ENCODE measurements at places on chromosomes 2 and 18. TPM values are rescaled to one million over a fixed set of nuclear protein-coding genes. Genes with fewer than 3 reads are reported as not detected.
A peak's percentile ranks its signal among the peaks of the same experiment; 100 is the strongest.

GRCh38 chr2:180873219-180873618, 107.2 kb upstream of the UBE2E3 start:
- no peaks in the 10 kb centered on the region for H3K36me3 ChIP-seq
- no peaks in the 10 kb centered on the region for H3K4me1 ChIP-seq
- no peak for DNase-seq

FTCDNL1 gene
- total RNA-seq = 2.3 TPM

GRCh38 chr2:218880859-218881594, 375 bp downstream of the WNT10A start:
- peak overlapping the region; percentile 1 for H3K4me3 ChIP-seq
- no peaks in the 10 kb centered on the region for H3K36me3 ChIP-seq
- no peak for DNase-seq
- no peaks in the 10 kb centered on the region for H3K4me1 ChIP-seq
- no peak overlapping the region for H3K27ac ChIP-seq

GRCh38 chr2:222707102-222707688, 35.7 kb downstream of the MOGAT1 start:
- no peak overlapping the region for H3K27ac ChIP-seq
- no peaks in the 10 kb centered on the region for H3K27me3 ChIP-seq
- no peak for DNase-seq
- H3K4me1 ChIP-seq = no peaks in the 10 kb centered on the region

DNA sequence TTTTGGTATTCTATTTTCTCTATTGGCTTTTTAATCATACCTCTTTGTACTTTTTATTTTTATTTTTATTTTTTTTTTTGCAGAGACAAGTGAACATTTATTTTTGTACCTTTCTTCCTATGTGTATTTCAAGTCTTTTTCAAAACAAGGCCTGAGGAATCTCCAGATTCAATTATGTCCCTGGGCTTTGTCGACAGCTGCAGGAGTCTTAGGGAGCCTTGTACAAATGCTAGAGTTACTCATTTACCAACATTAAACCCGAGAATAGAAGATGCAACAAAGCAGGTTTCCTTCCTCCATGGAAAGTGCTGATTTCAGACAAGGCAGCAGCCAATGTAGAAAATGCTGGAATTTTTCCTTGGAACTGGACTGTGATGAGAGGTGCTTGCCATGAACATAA, 242.8 kb downstream of the TNS1 start:
- no peaks in the 10 kb centered on the region for H3K27me3 ChIP-seq
- H3K4me1 ChIP-seq = no peaks in the 10 kb centered on the region
- no peak overlapping the region for H3K27ac ChIP-seq
- no peak overlapping the region for H3K4me3 ChIP-seq
- no peaks in the 10 kb centered on the region for H3K36me3 ChIP-seq

GRCh38 chr2:120548627-120549608, 186.8 kb upstream of the GLI2 start:
- peaks cover 16% of the 10 kb centered on the region for H3K4me1 ChIP-seq
- no peak overlapping the region for H3K27ac ChIP-seq
- DNase-seq = no peak

GRCh38 chr2:181904022-181904632, 12.6 kb downstream of the ITPRID2 start:
- no peaks in the 10 kb centered on the region for H3K36me3 ChIP-seq
- DNase-seq = no peak
- no peaks in the 10 kb centered on the region for H3K27me3 ChIP-seq
- no peak overlapping the region for H3K27ac ChIP-seq
- H3K4me1 ChIP-seq = no peaks in the 10 kb centered on the region
- no peak overlapping the region for H3K4me3 ChIP-seq

GRCh38 chr2:217835931-217836891, 166.6 kb downstream of the TNS1 start:
- peaks cover 15% of the 10 kb centered on the region for H3K4me1 ChIP-seq
- DNase-seq = peak; percentile 79
- H3K27me3 ChIP-seq = no peaks in the 10 kb centered on the region
- H3K27ac ChIP-seq = peak overlapping the region; percentile 8
- H3K4me3 ChIP-seq = no peak overlapping the region
